NCI-H1105 (cell line): ENCODE measurements at places on chromosomes 5 and 9.

DNA sequence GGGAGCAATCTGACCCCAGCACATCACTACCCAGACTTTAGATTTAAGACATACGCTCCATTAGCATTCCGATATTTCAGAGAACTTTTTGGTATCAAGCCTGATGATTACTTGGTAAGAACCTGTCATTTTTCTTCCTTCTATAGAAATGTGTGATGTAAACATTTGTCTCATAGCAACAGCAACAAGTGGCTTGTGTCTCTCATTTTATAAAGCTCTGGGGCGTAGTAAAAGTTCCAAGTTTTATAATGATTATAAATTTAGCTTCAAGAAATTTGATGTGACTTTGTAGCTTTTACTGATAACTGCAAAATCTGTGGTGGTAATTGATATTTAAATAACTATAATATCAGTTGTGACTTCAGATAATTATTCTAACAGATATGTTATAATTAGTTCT is 137.2 kb downstream of the PRKACG start:
- no peak for DNase-seq

GRCh38 chr5:38678076-38678475 is 121.6 kb upstream of the LIFR start:
- no peak for DNase-seq

DNA sequence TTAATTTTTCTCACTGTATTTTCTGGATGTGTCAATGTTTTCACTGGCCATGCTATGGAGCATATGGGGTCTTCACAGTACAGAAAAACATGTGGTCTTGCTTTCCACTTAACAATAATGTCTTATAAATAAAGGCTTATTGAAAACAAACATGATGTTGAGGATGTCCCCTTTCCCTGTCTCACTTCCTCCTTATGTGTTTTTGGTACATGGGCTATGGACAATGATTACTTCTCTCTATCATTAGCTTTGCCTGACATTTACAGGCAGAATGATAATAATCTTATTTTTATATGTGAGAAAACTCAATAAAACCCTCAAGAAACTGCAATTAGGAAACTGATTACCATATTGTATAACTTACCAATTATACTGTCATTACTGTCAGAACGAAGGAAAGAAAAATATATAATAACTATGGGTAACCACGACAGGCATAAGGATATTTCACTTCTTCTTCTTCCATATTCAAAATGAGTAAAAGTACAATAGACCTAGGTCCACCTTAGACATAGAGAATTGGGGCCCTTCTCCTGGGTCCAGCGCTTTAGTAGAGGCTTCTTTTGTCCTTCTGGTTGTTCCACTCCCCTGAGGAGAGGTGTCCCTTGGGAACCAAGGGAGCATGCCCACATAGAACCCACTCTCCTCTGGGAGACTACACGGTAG is 375.0 kb downstream of the MAN2A1 start:
- no peak for DNase-seq

DNA sequence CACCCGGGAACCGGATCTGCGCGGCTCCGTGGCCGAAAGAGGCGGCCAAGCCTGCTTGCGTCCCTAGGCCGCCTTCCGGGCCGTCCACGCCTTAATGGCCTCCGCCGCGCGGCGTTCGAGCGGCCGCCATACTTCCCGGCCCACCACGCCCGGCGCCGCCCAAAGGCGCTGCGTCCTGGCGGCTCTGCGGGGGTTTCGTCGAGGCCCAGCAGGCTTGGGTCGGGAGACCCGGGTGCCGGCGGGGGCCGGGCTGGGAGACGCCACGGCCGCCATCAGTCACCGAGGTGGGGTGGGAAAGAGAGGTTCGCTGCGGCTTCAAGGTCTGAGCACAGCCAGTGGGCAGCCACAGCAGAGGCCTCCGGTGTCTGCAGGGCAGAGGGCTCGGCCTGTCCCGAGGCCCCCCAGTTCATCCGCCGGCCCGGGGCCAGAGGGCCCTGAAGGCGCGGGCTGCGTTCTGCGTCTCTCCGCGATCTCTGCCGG is 545.8 kb upstream of the CDH10 start:
- DNase-seq, result no peak

GRCh38 chr5:72377910-72378638 is 57.9 kb downstream of the PTCD2 start:
- no peak for DNase-seq
